Islet precursor cell (in vitro differentiated cells): ENCODE measurements at places on chromosomes 11 and 22.

DNA sequence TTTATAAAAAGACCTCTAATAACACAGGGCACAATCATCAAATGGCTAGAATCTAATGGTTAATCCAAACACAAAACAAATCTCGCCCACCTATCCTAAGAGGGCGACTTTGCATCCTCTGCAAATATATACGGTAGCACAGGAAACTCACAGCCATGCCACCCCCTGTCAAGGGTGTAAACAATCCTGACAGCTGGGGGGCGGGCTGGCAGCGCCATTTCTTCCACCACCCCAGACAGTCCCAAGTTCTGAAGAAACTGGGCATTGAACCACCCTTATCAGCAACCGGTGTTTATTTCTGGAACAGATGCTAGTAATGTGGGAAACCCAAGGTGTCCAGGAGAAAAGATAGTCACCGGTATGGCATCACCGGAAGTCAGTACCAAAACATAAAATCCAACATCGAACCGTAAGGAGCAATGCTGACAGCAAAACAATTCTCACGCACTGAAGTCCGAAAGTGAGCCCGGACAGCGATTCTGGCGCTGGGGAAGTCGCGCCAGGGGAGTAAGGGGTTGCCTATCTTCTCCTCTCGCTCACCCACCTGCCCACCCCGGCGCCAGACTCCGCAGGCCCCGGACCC lies 825 bp downstream of the FBXO3 start:
- no peak for DNase-seq

- no peak for DNase-seq
These were observed 447.5 kb upstream of the KIRREL3 start for GRCh38 chr11:127448101-127448500.

GRCh38 chr11:17197431-17197898 lies 10.3 kb downstream of the PIK3C2A start:
- no peak for DNase-seq

DNA sequence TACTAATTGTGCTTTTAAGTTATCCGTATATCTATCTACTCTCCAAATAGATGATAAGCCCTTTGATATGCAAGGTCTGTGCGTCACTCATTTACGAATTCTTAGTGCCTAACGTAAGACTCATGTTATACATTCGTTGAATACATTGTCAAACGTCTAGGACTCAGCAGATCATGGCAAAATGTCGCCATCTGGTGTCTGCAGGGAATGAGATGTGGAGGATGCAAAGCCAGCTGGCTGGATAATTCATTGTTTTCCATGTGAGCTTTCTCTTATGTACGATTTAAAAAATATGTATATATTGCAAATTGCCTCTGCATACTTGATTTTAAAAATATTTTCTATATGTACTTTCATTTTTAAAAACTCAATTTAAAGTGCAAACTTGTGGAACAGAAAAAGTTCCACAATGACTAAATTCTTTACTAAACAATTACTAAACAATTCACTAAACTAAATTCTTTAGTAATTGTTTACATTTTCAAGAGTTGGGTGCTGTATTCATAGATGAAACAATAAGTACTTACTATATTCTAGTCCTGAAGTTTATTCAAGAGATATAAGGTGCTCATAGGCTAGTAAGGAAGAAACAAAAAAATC lies 33.8 kb downstream of the ZNF202 start:
- peak; percentile 68 for DNase-seq

- DNase-seq = no peak
These were observed 354.0 kb upstream of the CCDC90B start for GRCh38 chr11:83639995-83640758.

DNA sequence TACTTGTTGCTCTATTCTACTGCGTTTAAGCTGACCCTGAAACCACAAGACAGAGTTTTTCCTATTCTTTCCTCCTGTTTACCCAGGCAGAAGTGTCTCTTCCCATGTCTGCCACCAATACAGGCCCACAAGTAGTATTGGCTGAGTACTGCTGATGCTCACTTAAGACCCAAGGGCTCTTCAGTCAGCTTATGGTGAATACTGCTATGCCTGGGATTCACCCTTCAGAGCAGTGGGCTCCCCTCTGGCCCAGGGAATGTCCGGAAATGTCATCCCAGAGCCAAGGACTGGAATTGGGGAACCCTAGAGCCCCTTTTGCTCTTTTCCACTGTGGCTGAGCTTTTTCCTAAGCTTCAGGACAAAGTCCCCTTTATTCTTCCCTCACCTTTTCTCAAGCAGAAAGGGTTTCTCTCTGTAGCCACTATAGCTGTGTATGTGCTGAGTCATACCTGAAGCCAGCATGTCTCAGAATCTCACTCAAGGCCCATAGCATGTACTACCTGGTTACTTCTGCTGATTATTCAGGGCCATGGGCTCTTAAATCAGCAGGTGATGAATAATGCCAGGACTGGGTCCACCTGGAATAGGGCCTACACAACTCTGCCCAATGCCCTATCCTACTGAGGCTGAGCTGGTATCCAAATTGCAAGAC lies 745.8 kb upstream of the ANO5 start:
- DNase-seq = peak; percentile 59

DNA sequence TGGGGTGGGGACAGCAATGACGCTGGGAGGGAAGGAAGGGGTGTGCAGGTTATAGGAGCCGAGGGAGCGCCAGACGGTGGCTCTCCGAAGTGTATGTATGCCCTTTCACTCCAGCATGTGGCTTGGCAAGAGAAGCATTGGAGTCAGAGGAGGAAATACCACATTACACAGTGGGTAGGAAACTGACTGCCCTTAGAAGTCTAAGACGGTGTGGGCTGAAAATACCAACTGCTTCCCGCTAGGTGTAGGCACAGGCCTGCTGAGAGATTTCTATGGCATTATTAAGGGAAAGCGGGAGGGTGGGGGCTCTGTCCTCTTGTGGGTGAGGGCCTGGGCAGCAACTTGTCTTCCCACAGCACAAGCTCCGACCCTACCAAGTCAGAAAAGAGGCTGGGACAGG lies 44.7 kb downstream of the CACNG2 start:
- DNase-seq = no peak
